ENCODE measurements at places on chromosomes 7 and 10.

DNA sequence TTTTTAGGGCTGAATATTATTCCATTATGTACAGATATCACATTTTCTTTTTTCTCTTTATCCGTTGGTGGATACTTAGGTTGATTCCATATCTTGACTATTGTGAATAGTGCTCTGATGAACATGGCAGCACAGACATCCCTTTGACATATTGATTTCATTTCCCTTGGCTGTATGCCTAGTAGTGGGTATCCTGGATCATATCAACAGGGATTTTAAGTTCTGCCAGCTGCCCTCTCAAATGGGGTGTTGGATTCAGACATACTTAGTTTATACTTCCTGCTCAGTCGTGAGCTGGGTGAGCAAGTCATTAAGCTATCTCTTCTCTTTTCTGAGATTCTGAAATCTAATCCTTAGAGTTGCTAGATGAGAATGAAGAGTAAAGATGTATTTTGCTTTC, 139.6 kb upstream of the SORCS3 start:
- no peak for DNase-seq

GRCh38 chr7:24764972-24765744, 7.9 kb upstream of the GSDME start:
- no peak for DNase-seq

- no peak for DNase-seq
Observed at GRCh38 chr10:8297959-8298358, 243.5 kb downstream of the GATA3 start.

DNA sequence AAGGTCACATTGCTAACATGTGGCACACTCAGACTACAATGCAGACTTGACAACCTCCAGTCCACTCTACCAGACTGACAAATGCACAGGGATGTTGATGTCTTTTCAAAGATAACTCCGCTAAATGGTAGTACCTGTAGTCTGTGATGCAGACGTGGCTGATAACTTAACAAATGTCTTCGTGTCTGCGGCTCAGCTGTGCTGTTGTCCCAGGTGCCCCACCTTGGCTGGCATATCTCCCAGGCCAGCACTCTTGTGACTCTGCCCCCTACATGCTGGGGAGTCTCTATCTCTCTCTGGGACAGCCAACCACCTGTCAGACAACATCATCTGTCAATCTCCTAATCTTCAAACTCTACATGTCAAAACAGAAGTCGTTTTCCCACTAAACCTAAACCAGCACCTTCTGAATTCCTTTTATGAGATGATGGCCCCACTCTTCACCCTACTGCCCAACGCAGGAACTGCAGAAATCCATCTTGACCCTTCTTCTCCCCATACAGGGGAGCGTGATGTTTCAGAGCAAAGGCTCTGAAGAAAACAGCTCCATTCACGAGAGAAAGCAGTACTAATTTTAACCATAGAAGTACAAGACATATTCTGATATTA, 156.4 kb downstream of the USP6NL start:
- no peak for DNase-seq

GRCh38 chr7:42024537-42024936, 212.5 kb downstream of the GLI3 start:
- no peak for DNase-seq
